CD8-positive, alpha-beta T cell (primary cell): ENCODE measurements at places on chromosomes 12 and 14.

DNA sequence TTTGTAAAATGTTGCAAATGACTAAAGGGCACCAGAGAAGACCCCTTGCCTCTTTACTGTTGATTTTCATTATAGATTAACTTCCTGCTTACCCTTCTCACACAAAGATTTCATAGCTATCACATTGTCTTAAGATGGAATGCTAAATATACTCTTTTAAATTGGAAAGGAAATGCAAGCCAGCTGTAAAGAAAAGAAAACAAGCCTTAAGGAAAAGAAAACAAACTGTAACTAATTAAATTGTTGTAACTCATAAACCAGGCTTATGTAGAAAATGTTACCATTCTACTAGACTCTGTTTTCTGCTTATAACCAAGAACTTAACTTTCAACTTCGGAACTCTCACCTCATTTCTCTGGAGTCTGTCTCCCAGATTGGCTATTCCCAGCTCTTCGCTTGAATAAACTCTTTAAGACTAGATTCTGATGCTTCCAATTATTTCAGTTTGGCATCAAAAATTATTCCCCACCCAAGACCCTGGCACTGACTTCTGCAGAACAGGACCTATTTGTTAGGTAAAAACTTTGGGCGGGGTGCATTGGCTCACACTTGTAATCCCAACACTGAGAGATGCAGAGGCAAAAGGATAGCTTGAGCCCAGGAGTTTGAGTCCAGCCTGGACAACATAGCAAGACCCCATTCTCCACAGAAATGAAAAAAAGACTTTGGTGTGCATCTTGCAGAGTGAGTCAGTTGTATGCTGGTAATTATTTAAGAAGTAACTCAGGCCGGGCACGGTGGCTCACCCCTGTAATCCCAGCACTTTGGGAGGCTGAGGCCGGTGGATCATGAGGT is 36.6 kb upstream of the CIT start:
- no peak for DNase-seq

DNA sequence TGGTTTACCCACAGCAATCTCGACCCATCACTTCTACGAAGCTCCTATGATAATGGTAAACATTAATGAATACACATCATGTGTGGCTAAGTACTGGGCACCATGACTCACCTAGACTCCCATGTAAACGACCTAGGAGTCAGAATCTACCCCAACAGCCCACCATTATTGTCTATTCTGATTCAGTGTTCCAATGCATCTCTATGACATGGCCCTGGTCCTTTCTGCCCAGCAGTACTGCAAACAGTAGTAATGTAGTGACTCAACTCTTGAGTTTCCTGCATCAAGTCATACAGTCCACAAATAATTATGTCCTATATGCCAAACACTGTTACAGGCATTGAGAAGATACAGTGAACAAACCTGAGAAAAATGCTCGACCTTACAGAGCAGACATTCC is 14.6 kb downstream of the GTF2A1 start:
- DNase-seq: no peak

DNA sequence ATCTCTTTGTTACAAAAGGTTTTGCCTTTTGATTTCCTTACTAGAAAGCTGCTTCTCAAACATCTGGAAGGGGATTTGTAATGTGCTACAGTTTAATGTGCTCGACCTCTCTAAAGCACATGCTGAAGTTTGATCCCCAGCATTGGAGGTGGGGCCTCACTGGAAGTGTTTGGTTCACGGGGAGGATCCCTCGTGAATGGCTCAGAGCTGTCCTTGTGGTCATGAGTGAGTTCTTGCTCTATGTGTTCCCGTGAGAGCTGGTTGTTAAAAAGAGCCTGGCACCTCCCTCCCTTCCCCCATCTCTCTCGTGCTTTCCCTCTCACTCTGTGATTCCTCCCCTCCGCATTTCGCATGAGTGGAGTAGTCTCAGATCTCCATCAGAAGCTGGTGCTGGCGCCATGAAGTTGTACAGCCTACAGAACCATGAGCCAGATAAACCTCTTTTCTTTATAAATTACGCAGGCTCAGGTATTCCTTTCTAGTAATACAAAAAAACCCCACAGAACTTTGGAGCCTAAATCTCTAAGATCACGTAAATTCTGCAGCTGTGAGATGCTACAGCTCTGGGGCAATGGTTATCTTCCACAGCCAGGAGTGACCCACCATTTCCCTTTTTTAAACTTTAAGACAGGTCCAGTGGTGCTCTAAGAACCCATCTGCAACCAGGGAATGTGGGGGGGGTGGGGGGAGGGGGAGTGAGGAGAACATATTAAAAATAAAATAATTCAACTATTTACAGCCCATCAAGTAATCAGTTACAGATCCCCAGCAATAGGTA is 214.4 kb downstream of the FOXN3 start:
- no peak for DNase-seq

- no peak for DNase-seq
These were observed 16.6 kb downstream of the HIP1R start for GRCh38 chr12:122851820-122852219.

DNA sequence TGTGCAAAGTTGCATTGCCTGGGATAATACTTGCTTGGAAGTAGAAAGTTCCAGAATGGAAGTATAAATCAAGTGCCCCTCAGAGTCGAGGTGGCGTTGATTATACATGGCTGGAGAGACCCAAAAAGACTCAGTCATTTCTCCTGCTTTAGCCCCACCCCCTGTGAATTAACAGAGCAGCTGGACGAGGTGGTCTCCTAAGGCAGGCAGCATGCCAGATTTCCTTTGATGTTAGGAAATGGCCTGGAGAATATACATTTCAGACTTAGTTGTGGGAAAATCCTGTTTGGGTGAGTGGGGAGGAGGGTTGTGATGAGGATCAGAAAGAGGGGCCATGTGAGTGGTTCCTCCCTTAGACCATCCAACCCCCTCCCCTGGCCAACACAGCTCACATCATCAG is 406.1 kb upstream of the TMPO start:
- DNase-seq: no peak

GRCh38 chr14:104428333-104428851 is 151.2 kb upstream of the C14orf180 start:
- no peak for DNase-seq

GRCh38 chr14:29926228-29926627 is 1.4 kb downstream of the PRKD1 start:
- DNase-seq: no peak

- no peak for DNase-seq
These were observed 24.7 kb upstream of the MYBPC1 start for GRCh38 chr12:101570047-101570446.

DNA sequence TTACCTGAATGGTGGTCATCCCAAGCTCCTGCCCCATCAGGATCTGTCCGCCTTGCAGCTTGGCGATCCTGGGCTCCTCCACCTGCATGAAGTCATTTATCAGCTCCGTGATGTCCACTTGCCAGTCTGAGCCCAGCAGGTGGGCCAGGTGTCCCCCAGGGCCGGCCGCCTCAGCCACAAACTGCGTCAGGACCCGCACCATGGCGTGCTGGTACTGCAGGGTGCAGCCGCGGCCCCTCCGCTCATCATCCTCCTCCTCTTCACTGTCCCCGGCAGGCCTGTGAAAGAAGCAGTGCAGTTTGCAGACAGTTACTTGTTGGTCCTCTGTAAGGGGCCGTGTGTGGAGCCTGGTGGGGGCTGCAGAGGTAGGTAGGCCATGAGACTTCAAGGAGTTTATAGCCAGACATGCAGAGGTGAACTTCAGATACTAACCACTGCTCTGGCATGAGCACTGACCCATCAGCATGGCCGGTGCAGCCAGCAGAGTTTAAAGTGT is 228.5 kb downstream of the GLT1D1 start:
- no peak for DNase-seq

- DNase-seq: no peak
These were observed 199.0 kb upstream of the GRIP1 start for GRCh38 chr12:66877925-66878324.

- no peak for DNase-seq
These were observed 73.5 kb downstream of the CCDC88C start for GRCh38 chr14:91344096-91344495.

DNA sequence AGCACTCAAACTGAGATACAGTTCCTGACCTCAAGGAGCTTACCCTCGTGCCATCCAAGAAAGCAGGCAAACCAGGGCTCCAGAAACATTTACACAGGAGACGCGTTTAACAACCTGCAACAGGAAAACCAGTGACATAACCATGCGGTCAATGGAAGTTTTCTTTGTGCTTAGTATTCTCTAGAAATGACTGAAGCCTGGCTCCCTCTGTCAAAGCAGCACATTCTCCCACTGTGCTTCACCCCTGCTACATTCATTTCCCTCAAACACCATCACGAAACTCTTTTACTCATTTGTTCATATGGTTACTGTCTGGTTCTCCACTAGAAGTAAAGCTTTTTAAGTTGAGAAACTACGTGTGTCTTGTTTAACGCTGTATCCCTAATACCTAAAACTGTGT is 161.3 kb upstream of the CCND2 start:
- no peak for DNase-seq

GRCh38 chr12:113120670-113121370 is 14.7 kb downstream of the RASAL1 start:
- no peak for DNase-seq

- DNase-seq: no peak
These were observed 13.6 kb upstream of the AQP2 start for GRCh38 chr12:49936925-49937324.

DNA sequence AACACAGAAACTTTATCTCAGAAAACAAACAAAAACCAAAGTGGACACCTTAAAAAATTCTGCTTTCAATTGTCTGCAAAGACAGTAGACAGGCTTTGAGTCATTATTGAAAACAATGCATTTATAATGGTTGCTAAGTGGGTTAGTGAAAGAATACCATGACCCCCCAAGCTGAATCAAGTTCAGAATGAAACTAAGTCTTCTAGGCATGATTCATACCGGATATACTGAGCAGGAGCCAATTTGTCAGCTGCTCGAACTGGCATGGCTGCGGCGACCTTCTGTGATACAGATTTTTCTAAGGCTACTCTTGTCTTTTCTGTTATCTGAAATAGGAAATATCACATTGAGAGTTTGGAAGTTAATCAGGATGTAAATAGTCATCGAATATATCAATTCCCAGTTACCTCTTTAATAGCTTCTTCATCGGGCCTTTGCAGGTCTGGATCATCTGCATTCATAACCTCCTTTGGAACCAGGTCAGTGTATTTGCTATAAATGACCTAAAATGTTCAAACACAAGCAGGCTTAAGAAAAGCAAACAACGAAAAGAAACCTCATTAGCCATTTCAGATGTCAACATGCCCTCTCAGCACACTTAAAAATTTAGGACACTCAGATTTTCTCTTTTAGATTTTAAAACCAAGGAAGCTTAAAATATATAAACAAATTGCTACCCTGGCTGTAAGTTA is 22.3 kb downstream of the SNW1 start:
- no peak for DNase-seq

DNA sequence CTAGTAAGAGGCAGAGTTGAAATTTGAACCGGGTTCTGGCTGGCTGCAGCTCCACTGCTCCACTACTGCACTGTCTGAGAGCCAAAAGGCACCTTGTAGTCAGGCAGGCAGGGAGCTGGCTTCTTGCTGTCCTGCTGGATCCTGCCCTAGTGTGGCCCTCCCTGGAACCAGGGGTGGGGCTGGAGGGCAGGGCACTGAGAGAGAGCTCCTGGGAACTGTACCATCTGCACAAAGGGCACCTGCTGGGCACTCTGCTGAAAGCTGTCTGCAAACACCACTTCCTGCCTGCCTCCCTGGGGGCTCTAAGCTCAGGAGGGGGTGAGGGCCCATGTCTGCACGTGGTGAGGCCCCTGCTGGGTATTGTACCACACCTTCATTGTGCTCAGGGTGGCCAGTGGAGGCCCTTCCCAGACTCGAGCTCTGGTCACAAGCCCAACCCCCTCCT is 19.0 kb upstream of the TCL1B start:
- DNase-seq: no peak
